A172 (cell line): ENCODE measurements at places on chromosomes 2 and 18.

GRCh38 chr2:207960911-207961310 is 64.4 kb downstream of the PLEKHM3 start:
- no peak for DNase-seq

GRCh38 chr2:223396993-223397392 is 205.2 kb downstream of the SCG2 start:
- no peak for DNase-seq

DNA sequence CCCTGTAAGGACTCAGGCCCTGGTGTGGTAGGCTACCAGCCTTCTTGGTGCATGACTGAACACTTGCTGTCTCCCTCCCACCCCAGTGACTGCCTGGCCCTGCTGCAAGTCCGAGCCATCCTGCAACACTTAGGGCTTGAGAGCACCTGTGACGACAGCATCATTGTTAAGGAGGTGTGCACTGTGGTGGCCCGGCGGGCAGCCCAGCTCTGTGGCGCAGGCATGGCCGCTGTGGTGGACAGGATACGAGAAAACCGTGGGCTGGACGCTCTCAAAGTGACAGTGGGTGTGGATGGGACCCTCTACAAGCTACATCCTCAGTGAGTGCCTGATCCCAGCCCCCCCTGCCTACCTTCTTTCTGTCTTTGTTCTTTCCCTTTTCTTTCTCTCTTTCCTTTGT is 55.2 kb downstream of the HK2 start:
- DNase-seq, result no peak

- DNase-seq, result no peak
Observed at GRCh38 chr2:34403512-34403911, 804.4 kb upstream of the FAM98A start.
